ENCODE measurements at places on chromosomes 12 and 14.

DNA sequence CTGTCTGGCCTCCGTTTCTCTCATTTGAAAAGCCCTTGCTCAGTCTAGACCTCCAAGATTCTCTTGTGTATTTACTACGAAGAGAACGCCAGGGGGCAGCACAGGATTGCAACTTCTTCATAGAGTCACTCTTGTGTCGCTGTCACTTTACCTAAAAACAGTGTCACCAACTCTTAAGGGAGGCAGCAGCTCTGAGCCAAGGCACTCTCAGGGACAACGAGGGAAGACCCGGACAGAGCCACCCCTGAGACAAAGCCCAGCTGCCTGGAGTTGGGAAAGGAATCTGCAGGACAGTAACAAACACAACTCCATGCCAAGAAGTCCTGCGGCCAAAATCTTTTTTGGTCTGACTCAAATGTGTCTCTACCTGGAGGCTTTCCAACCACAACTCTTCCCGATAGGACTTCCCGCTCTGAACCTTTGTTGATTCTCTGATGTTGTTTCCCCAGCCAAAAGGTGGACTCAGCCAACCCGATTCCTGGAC lies 9.6 kb upstream of the RPAP3 start:
- DNase-seq: peak; percentile 50

- no peak for DNase-seq
Measured at GRCh38 chr12:76270657-76271358, 77.4 kb downstream of the BBS10 start.

GRCh38 chr14:71388862-71389261 lies 481.6 kb downstream of the PCNX1 start:
- no peak for DNase-seq

- DNase-seq: no peak
Measured at GRCh38 chr12:32877601-32878459, 18.7 kb downstream of the PKP2 start.

GRCh38 chr12:101604132-101604531 lies 9.4 kb downstream of the MYBPC1 start:
- no peak for DNase-seq

DNA sequence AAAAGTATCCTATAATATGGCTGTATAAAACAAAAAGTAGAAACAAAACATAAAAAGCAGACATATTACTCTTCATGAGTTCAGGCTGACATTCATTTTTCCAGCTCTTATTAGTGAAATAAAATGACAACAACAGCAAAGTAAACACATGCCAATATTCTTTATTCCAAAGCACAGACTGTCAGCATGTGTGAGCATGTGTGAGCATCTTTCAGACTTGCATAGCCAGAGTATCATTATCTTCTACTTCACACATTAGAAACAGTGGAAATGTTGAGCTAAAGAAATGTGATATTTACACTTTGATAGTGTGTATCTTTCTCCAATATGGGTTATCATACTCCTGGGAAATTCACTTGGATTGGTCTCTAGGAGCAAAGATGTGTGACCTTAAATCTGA lies 476.6 kb upstream of the TMEM132C start:
- no peak for DNase-seq

DNA sequence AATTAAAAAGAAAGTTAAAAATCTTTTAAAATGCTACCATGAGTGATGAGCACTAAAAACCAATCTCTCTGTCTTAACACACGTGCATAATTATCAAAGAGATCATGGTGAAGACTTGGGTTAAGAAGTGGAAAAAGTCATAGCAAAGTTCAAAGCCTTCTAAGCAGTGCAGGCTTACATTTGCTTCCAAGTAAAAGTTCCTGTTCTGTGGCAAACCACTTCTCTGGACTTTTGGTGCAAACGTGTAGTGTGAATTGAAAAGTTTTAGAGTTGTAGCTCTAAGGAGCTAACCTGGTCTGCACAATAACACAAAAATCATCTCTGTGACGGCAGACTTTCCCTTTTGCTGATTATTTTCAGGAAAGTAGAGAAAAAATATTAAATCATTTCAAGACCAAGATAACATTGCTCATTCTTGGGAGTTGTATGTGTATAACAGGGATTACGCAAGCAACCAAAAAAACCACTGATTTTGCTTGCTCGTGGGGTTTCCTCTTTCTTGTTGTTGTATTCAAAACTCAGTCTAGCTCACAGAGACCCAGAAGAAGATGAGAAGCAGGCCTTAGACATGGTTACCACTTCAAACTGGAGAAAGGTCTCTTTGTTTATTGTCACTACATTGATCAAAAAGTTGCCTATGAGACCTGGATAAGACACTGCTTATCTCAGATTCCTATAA lies 2.3 kb upstream of the GLIPR1 start:
- no peak for DNase-seq

GRCh38 chr14:74599321-74599761 lies 12.7 kb downstream of the LTBP2 start:
- no peak for DNase-seq

- DNase-seq: no peak
Measured at GRCh38 chr12:91883811-91884210, 261.8 kb downstream of the BTG1 start.

- DNase-seq: no peak
Measured at GRCh38 chr12:109926488-109927210, 26.6 kb downstream of the TCHP start.

- DNase-seq: no peak
Measured at GRCh38 chr12:92550661-92551060, 152.1 kb upstream of the PLEKHG7 start.

DNA sequence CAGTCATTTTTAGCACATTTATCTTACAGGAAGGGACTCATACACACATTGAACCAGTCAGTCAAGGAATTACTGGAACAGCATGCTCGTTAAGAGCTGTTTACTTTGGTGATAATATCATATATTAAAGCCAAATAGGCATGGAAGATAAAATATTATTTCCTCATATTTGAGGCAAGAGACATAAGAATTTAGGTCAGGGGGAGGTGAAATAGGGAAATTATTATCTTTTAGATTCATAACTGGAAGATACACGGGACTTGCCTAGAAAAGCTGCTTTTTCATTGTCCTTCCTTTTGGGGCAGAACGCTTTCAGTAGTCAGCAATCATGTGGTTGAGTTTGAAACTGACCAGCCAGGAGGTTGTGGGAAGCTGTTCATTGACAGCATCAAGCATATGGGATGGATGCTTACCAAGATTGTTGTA lies 72.5 kb downstream of the NTN4 start:
- no peak for DNase-seq
